NCI-H1930 (cell line): ENCODE measurements at places on chromosomes 6 and 20.

GRCh38 chr6:6557886-6558285, 30.6 kb upstream of the LY86 start:
- DNase-seq, result no peak

- DNase-seq, result no peak
Measured at GRCh38 chr6:112153926-112154607, 66.7 kb downstream of the FAM229B start.

- DNase-seq, result no peak
Measured at GRCh38 chr6:113039005-113039404, 691.9 kb downstream of the RFPL4B start.

GRCh38 chr6:119043783-119044182, 34.7 kb downstream of the FAM184A start:
- no peak for DNase-seq

DNA sequence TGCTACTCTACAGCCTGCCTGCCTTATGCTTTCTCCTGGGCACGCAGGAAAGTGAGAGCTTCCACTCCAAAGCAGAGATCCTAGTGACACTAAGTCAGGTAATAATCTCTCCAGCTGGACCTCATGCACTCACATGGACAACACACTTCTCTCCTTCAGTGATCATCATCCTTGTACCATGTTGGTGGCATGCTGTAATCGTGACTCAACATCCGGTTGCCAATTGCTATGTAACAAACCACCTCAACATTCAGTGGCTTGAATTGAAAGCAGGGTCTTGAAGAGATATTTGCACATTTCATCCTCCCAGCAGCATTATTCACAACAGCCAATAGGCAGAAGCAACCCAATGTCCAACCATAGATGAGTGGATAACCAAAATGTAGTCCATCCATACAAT, 40.3 kb upstream of the PPP1R3G start:
- no peak for DNase-seq

DNA sequence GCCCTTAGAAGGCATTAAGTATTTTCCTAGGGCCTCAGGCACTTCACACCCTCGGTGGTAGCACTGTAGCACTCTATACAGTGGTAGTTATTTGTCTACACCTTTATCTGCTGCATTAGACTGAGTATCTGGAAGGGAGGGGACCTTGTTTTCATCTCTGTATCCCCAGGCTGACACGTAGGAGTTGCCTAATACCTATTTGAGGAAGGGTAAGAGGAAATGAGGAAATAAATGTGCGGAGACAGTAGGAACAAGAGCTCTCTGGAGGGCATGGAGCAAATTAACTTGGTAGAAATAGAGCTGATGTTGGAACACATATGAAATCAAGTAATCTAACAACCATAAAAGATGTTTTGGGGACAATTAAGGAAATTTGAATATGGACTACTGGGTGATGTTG, 3.9 kb downstream of the CNPY3 start:
- no peak for DNase-seq

GRCh38 chr20:24004471-24004870, 15.9 kb upstream of the GGTLC1 start:
- DNase-seq, result no peak

GRCh38 chr20:24535941-24536730, 66.7 kb downstream of the SYNDIG1 start:
- DNase-seq, result no peak

- no peak for DNase-seq
Measured at GRCh38 chr6:147166360-147166944, 37.8 kb upstream of the STXBP5 start.

GRCh38 chr6:35166520-35166919, 25.4 kb upstream of the TCP11 start:
- no peak for DNase-seq

DNA sequence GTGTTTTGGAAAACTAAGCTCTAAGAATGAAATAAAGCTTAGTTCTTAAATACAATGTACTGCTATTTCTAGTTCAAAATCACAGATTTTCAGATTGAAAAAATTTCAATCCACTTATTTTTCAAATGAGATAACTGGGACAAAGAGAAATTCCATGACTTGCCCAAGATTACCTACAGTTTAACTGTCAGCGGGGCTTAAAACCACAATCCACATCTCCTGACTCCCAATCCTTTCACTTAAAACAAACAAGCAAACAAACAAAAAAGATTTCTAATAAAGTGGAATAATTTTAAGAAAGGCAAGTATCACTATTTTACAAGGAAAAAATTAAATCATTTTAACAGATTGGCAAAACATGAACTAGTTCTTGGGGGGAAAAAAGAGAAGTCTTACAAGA, 4.2 kb downstream of the PHIP start:
- DNase-seq, result no peak

DNA sequence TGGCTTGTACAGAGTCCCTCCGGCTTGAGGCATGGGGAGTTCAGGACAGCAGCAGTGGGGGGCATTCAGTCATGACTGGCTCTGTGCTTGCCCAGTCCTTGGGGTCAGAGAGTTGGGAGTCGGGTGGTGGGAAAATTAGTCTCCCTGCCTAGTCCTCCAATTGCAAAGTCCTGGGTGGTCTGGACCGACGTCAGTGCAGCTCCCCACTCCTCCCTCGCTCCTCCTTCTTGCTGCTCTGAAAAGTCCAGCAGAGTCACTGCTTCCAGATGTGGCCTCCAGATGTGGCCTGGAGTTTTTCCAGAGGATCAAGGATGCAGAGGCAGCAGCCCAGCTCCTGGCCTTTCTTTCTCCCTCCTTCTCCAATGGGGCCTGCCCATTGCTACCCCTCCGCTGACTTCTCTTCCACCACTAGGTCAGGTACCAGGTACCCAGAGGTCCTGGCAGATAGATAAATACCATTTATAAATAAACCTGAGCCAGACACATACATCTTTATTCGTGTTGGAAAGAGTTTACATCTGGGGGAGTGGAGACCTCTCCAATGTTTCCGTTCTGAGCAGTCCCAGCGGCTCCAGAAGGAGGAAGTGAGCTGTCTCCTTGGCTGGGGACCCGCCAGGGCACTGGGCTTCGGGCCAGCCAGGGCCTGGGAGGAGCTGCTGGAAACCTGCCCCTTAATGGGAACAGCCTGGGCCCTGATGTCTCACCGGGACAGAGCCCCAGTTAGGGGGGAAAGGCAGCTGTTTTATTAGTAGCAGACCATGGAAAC, 49.0 kb upstream of the RNF24 start:
- DNase-seq, result no peak

GRCh38 chr6:130047088-130047995, 29.0 kb downstream of the L3MBTL3 start:
- DNase-seq, result no peak

DNA sequence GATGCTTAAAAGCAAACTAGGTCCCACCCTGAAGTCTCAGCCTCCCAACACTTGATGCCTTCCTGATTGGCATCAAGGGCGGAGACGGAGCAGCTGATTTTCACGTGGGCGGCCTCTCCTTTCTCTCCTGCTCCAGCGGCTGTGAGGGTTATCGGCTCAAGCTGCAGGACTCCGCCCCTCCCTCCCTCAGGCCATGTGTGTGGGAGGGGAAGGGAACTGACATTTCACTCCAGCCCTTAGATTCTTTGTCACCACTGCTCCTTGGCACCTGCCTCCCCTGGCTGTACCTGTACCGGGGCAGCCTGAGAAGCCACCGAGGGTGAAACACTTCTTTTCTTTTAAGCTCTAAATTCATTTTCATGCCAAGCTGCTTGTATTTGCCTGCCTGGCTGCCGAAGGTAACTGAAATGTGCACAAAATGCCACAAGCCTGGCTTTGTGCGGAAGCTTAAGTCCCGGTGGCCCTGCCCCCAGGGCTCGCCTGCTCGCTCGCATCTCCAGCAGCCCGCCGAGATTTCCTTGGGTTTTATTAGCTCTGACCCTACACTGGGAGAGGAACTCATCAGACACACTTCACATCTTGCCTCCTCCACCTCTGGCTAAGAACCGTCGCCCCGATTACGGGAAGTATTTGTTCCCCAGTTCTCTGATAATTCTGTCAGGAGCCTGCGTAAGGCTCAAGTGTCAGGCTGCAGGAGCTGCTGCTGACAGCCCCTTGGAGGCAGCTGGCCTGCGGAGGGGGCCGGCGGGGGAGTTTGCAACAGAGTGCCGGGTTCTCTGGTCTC, 9.6 kb upstream of the CPNE5 start:
- DNase-seq, result no peak

GRCh38 chr6:33439956-33440648, 14.3 kb upstream of the ZBTB9 start:
- DNase-seq, result no peak

- no peak for DNase-seq
Measured at GRCh38 chr20:42734660-42735368, 454.9 kb downstream of the PTPRT start.

DNA sequence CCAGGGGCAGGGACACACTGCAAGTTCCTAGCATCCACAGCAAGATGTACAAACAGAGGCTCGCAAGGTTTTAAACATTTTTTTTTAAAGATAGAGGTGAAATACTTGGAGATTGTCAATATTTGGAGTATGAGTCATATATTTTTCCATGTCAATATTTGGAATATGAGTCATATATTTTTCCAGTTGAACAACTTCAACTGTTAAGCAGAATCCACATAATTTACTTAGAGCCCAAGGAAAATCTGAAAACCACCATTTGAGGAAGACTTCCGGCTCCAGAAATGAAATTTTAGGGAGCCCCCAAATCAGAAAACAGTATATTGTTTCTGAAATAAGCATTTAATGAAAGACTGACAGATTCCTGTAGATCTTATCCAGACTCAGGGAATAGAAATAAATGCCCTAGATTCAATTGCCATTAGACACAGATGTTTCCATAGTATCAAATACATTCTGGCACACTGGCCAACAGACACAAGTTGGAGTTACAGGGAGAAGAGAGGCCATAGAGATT, 51.6 kb upstream of the FAM184A start:
- no peak for DNase-seq

GRCh38 chr6:26064619-26065257, 22.5 kb upstream of the HFE start:
- peak; percentile 14 for DNase-seq

DNA sequence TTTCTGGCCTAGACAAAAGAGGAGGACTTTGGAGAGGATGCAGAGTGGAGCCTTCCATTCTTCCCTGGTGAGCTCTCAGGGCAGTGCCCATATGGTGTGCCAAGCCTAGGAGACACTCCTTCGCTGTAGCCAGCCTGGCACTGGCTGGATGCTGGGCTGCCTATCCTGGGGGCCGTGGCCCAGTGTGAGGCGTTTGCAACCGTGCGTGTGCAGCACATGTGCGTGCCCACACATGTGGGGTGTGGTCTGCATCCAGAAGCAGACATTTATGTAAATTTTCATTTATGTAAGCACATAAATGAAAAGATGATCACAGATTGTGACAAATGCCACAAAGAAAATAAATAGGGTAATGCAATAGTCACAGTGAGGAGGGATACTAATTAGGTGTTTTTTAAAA, 35.8 kb upstream of the ZNF831 start:
- DNase-seq, result no peak

GRCh38 chr6:111757342-111757741, 115.9 kb downstream of the FYN start:
- DNase-seq, result no peak

DNA sequence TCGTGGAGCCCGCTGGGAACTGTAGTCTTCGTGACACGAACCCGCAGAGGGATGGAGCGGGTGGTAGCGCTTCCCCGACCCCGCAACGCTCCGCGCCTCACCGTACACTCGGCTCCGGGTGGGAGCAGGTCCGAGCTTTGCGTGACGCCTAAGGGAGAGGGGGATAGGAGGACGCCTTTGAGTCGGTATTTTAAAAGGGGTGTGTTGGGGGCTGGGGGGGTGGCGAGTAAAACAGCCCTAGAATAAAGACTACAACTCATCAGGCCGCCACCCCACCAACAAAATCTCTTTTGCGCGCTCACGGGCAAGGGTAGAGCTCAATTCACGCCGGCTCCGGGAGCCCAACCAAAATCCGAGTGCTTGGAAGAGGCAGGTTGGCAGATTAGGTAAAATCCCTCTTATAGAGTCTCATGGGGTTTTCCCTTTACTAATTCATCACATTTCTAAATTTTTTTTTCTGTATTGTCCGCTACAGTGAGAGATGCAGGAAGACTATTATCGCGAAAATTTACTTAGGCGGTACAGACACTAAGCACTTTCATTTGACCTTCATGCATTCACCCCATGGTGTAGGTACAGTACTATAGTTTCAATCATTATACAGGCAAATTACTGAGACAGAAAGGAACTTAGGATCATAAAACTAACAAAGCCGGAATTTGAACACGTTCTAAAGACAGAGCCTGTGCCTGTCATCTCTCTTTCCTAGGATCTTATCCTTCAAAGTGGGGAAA, 706 bp upstream of the SNX14 start:
- no peak for DNase-seq

DNA sequence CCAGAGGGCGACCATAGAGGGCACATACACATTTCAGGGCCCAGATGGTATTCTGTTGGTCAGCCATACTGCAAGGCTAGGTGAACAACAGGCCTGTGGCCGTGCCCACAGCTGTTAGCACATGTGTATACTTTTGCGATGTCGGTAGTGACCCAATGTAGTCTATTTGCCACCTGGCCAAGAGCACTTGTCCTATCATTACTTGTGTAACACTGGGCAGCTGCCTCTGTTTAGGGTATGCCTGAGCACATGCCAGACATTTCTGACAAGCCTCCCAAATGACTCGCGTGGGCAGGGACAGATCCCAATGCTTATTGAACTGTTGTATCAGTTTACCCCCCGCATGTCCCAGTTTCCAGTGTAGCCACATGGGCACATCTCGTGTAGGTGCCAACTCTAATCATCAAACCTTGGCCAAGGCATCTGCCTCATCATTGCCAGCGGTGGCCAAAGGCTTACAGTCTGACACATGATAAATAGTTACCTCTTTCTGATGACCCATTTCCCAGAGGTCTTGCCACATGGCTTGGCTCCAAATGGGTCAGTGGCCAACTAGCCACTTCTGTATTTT, 74.4 kb upstream of the FBXL4 start:
- DNase-seq, result no peak

DNA sequence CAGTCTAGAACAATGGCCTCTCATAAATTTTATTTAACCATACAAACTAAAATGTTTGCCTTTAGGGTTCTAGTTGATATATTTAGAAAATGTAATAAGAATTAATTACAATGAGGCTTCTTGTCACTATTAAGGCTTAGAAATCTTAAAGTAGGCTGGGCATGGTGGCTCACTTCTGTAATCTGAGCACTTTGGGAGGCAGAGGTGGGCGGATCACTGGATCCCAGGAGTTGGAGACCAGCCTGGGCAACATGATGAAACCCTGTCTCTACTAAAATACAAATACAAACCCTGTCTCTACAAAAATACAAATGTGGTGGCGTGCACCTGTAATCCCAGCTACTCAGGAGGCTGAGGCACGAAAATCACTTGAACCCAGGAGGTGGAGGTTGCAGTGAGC, 99.0 kb upstream of the ADGRF1 start:
- DNase-seq, result no peak

DNA sequence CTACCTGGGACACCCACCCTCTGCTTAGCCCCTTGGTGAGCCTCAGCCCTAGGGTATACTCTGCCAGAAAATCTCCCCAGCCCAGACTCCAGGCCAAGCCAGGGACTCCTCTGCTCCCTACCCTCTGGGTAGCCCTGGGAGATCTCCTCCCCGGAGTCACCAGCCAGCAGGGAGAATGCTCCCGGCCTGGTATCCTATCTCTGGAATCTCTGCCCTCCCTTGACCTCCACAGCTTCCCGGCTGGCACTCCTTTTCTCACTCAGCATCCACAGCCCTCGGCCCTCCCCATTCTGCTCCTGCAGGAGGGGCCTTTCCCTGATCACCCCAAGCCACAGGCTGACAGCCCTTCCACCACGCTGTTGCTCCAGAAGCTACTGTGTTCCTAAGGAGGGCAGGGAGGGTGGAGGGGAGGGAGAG, 22.6 kb downstream of the NOL4L start:
- DNase-seq, result no peak
